ENCODE measurements at places on chromosomes 5 and 9.

- no peak for DNase-seq
Observed at GRCh38 chr5:30878296-30878695, 315.2 kb upstream of the CDH6 start.

DNA sequence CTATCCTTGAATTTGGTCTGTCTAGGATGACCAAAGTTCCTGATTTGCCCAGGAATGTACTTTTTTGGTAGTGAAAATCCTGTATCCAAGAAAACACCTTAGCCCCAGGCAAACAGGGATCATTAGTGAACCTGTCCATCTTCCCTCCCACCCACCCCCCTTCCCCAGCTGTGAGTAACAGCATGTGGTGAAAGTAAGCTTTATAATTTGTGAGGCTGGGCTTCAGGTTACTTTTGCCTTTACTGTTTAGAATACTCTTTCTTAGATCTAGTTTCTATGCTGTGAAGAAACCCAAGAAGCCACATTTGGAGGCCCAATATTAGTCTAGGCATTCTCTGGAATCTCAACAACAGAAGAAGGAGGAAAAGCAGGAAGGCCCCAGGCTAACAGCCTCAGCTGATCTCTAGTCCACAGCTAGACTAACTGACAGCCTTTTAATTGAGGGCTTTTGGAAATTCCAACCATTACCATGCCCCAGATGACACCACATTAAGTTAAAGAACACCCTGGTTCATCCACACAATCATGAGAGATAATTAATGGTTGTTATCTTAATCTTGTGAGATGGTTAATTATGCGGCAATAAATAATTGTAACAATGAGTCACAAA, 703.0 kb upstream of the NUDT12 start:
- DNase-seq, result no peak

GRCh38 chr9:125747053-125747764, at the start of gene PBX3:
TSS of gene PBX3 (plus strand) at chr9:125747373.
- no peak for DNase-seq

DNA sequence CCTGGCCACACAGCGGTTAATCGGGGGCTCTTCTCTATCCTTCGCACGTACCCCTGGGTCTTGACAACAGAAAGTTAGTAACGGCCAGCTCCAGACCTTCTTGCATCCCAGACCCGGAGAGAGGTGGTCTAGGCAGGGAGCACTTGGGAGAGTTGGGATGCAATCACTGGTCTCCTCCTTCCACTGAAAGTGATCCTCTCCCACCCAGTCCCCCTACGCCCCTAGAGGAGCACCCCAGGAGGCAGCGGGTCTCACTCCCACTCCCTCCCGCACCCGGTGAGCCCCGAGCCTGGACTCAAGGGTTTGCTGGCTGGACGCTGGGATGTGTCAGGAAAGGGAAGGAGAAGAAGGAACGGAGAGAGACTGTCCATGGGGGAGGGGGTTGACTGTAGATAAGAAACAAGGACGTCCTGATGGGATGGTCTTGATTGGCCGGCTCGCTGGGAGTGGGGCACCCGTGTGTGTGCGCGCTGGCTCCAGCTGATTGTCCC, 2.0 kb downstream of the RORB start:
- DNase-seq, result no peak

DNA sequence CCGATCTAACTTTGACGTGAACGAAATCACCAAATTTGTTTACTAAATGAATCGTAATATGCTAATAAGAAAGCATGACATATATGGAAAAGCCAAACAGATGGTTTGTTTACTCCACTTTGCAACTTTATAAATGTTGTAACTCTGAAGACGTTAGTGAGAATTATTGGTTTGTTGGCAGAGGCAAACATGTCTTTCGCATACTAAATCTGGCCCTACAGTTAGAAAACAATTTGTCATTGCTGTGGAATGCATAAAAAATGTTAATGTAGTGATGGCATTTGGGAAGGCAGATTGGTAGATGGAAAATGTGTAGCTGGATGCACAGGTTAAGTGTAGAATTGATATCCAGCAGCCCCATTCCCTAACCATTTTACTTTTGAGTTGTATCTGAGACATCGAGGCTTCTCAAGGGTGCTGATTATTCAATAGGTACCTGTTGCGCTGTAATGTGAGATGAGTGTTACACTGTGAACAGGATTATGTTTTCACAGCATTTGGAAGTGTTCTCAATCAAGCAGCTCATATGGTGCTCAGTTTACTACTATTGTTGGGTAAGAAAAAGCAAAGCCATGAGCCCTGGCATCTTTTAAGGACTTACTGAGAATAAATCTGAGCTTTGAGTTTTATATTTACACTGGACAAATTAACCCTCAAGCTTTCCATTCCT, 444.8 kb downstream of the BNC2 start:
- DNase-seq, result no peak
